ENCODE measurements at places on chromosomes 2 and 18.

- DNase-seq: no peak
These were observed 266.6 kb downstream of the ACTR3 start for GRCh38 chr2:114156366-114157056.

DNA sequence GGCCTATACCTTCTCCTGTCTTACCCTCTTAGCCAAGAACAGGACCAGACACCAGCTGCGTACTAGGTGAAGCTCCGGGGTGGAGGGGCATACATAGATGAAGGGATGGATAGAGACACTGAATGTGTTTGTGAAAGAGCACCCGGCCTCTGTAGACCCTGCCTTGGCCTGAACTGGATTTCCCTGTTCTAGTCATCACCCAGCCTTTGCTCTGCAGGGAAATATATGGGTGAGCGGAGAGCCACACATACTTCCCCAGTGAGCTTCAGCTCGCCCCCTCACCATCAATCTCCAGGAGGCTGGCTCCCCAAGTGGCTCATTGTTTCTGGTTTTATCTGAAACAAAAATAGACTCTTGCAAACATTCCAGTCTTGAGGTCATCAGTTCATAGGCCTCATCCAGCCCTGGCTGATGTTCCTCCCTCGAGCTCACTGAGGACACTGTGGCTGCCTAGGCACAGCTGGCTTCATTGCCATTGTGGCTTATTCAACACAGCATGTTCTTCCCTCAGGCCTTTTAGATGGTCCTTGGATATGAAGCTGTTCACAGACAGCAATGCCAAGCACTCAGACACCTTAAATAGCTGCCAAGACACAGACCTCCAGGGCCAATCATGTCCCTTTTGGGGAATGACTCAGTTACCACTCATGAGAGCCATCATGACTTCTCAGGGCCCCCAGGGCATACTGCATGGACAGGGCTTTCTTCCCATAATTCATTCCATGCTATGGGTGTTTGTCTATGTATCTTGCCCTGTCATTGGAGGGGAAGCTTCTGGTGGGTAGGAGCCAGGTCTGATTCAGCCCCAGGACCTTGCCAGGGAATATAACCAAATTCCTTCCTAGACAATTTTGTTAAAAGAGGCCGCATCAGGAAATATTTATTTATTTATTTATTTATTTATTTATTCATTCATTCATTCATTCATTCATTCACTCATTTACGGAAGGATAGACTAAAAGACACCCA is 82.4 kb downstream of the TTC32 start:
- no peak for DNase-seq

DNA sequence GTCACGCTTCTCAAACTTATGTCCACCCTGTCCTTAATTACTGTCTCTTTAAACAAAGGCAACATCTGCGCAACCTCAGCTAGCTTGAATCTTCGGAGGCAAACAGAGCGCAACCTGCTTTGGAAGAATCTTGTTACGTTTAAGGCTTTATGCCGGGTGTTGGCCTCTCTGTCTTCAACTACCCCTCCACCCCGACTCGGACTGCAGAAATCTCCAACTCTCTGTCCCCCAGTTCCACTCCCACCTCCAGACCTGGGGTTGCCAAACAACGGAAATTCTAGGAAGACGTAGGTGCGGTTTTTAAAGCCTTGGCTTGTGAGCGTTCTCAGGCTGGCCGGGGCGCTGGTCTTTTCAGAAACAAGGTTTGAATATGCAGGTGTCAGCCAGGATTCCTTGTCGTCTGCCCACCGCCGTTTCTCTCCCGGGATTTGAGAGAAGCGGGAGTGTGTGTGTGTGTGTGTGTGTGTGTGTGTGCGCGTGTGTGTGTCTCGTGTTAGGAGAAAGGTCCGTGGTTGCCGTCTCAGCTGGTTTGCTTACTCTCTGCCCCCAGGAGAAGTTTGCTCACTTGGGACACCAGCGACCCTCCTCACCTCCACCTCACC is 1.1 kb upstream of the ONECUT2 start:
- no peak for DNase-seq

GRCh38 chr2:3491716-3492474 is 27.4 kb downstream of the ADI1 start:
- no peak for DNase-seq

DNA sequence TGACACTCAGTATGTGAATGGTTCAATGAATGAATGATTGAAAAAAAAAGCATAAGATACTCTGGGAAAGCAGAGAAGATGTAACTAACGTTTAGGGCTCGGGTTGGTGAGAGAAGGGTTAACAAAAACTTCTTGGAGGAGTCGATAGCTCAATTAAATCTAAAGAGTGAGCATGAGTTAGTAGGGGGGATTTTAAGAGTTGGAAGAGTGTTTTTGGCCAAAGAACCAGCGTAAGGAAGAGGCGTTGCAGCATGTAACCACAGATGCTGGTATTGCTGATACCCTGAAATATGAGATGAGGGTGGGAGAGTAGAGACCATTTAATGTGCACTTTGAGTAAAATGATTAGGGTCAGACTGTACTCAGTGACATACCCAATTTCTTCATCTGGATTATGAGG is 14.5 kb downstream of the ARHGAP28 start:
- no peak for DNase-seq

- peak; percentile 46 for DNase-seq
These were observed 319.9 kb upstream of the HS6ST1 start for GRCh38 chr2:128638341-128639119.

DNA sequence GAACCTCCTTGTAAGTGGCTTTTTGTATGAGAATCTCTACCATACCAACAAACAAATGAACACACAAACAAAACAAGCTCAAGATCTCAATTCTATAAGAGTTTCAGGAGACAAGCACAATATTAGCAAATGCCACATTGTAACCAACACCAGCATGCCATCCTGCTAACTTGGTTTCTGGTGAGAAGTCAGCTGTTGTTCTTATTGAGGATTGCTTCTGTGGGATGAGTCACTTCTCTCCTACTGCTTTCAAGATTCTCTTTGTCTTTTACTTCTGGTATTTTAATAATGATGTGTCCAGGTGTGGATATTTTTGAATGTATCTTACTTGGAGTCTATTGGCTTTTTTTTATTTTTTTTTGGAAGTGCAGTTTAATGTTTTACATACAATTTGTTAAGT is 131.7 kb downstream of the BCL2L11 start:
- DNase-seq: no peak

DNA sequence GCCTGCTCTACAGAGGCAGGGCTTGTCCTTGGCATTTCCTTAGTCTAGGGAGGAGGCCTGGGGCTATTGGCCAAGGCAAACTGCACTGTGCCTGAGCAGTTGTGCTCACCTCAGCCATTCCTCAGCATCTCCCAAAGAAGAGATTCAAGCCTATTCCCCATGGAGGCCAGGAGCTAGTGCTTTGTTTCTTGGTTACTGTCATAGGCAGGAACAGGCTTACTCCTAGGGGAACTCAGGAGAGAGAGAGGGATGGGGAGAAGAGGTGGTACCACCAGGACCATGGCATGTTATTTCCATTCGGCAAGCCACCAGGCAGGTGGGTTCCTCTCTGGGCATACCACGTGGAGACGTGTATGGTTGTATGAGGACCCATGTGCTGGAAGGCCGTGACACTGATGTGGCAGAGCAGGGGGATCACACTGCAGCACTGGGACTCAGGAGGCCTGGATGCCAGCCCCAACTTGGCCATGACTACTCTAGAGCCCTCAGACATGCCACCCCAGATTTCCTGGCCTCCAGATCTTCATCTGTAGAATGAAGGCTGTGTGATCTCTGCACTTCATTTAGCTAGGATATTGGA is 233.7 kb downstream of the LOXHD1 start:
- no peak for DNase-seq

- DNase-seq: no peak
These were observed 402.8 kb downstream of the CLIP4 start for GRCh38 chr2:29518010-29518409.

All from posterior cingulate gyrus (tissue), 11 donors.